ENCODE measurements at places on chromosomes 2 and 18.

- no peak for DNase-seq
Observed at GRCh38 chr2:178225006-178225805, 30.9 kb downstream of the OSBPL6 start.

GRCh38 chr18:50711386-50711785 lies 108.4 kb downstream of the MRO start:
- no peak for DNase-seq

DNA sequence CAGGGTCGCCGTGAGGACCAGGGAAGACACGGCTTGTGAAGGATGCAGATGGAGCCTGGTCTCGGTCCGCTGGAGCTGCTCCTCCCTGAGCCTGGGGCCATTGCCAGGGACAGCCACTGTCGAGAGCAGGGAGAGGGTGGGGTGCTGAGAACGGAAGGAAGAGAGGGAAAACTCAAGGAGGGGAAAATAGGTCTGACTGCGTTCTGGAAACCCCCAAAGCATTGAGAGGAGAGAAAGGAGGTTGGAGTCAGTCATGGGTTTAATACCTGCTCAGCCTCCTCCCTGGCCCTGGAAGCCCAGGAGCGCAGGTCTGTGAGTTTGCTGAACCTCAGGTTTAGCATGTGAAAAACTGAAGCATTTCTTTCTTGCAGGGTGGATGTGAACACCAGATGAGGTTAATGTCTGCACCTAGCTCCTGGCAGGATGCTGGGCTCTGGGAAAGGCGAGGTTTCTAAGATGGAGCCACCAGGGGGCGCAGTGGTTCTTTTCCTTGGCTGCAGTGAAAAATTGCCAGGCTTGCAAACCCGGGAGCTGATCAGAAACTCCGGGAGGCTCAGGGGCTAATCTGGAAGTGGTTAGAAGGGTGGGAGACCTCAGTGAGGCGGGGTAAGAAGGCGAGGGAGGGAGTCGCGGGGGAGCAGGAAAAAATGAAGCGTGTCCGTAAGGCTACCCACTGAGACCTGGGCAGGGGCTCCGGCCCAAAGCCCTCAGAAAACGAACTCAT lies 33.6 kb upstream of the RNF149 start:
- peak; percentile 49 for DNase-seq

DNA sequence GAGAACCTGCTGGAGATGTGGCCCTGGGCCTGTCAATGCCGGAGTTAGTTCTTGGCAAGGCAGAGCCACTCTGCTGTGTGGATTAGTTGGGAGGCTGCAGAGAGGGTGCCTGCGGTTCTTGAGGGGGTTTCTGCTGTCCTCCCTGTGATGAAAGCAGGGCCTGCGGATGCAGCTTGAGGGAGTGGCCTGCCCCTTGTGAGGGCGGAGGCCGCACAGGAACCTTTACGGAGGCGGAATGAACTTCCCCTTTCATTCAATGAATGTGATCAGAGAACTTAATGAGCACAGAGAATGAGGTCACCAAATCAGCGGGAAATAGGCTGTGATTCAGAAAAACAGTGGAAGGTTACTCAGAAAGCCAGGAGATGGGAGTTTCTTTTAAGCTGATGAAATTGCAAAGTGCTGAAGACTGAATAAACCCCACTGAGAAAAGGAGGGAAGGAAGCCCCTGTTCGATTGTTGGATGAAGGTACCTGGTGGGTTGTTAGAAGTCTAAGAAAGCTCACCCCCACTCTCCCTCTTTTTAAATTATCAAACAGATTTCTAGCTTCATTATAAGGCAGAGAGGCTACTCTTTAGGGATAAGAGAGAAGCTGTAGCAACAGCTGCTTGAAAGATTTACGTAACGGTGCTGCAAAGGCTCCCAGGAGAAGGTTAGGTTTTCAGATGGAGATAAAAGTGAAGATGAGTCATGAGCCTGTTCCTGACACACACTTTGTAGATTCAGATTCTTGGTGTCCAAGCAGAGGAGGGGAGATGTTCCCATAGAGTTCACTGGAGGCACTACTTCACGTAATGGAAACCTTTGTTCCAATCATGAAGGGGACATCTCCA lies 47.4 kb downstream of the VWA3B start:
- no peak for DNase-seq

DNA sequence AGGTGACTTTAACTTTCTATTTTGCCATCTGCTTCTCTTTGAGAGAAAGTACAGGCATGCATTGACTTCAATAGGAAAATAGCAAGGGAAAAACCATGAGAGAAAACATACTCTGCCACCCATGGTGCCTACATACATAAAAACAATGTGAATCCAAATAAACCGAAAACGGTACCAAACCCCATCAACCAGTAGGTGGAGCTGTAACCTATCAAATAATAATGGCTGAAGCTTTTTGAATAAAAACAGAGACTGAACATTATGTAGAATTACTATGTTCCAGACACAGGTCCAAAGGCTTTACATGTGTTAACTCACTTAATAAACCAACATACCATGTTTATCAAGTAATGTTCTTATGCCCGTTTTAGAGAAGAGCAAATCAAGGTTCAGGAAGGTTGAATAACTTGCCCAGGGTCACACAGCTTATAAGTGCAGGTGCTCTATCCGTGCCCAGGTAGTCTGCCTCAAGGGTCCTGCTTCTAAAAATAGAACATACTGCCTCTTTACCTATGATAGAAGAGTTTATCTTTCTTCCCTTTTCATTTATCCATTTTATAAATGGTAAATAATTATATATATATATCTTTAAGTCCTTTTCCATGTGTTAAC lies 293.9 kb upstream of the SYT4 start:
- no peak for DNase-seq

DNA sequence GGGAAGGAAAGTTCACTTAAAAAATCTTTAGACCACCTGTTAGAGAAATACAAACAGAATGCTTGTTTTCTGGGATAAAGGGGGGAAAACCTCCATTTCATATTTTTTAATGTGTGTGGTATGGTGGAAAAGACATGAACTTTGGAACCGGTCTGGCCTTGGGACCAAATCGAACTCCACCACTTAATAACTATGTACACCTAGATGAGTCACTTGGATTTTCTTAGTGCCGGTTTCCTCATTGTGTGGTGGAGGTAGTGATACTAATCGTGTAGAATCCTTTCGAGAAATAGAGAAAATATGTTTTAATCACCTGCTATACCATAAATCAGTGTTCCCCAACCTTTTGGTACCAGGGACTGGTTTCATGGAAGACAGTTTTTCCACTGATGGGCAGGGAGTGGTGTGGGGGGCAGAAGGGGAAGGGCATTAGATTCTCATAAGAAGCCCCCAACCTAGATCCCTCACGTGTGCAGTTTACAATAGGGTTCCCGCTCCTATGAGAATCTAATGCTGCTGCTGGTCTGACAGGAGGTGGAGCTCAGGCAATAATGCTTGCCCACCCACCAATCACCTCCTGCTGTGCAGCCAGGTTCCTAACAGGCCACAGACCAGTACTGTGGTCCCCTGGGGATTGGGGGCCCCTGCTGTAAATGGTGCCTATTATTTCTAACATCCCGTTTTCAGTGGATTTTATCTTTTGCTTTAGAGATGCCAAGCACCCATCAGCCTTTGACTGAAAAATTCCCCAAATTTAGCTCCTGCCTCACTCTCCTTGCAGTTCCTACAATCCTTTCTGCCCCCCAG lies 308.8 kb downstream of the PRKCE start:
- no peak for DNase-seq

- DNase-seq = no peak
Observed at GRCh38 chr2:238776003-238776760, 71.7 kb upstream of the TWIST2 start.

DNA sequence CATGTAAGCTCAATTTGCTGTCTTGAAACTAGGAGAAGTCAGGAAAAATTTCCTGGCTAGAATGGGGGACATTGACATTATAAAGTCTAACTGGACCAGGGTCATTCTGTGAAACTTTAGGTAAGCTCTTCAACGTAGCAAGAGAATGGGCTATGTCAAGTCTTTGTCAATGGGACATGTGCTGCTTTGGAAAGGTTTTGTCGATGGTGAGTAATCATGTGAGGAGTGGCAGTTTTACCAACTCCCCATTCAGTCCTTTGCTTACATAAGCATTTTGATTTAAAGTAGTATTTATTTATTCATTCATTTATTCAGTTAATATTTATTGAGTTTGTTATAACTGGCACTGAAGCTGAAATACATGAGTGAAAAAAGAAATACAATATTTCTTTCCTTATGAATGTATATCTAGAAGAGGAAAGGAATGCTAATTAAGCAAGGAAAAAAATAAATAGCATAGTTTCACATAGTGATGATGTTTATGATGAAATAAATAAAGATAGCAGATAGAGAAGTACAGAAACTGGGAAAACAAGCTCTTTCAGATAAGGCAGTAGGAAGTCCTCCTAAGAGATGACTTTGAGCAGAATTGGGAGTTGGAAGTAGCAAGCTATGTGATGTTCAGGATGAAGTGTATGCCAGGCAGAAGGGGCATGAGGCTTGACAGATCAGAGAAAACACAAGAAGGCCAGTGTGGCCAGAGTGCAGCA lies 25.4 kb upstream of the RAB27B start:
- no peak for DNase-seq

DNA sequence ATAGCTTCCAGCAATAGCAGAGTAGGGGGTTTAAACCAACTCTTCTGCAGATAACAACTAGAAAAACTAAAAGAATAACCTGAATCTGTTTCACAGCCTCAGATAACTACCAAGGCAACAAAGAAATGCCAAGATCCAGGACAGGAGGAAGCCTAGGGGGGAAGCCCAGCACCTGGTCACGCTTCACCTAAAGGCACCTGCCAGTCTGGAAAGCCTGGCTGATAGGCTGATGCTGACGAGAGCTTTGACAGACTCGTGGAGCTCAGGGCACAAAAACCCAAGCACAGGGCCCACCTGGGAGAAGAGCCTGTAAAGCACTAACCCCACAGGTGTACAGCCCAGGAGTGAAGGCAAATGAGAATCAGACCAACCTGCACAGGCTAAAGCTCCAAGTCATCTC lies 22.6 kb downstream of the EIPR1 start:
- DNase-seq = no peak

DNA sequence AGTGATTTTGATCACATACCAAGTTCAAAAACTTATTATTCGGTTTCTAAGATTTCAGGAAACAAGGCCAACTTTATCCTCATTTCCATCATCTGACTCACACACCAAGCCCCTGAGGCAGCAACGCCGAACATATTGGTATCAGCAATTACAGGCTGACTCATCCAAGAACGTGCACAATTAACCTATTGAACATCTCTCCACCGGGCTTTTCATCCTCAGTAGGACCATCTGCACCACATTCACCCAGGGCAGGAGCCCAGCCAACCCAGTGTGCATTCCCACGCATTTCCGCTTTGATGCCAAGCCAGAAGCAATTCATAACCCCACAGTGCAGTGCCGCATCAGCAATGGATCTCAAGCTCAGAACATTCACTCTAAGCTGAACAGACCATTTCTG lies 52.9 kb downstream of the SCG2 start:
- no peak for DNase-seq

- no peak for DNase-seq
Observed at GRCh38 chr2:85237849-85238565, 89.8 kb downstream of the TGOLN2 start.

- DNase-seq = peak; percentile 41
Observed at GRCh38 chr2:96407041-96407918, 71.7 kb downstream of the NCAPH start.

GRCh38 chr2:165587335-165587938 lies 117.9 kb downstream of the CSRNP3 start:
- no peak for DNase-seq

DNA sequence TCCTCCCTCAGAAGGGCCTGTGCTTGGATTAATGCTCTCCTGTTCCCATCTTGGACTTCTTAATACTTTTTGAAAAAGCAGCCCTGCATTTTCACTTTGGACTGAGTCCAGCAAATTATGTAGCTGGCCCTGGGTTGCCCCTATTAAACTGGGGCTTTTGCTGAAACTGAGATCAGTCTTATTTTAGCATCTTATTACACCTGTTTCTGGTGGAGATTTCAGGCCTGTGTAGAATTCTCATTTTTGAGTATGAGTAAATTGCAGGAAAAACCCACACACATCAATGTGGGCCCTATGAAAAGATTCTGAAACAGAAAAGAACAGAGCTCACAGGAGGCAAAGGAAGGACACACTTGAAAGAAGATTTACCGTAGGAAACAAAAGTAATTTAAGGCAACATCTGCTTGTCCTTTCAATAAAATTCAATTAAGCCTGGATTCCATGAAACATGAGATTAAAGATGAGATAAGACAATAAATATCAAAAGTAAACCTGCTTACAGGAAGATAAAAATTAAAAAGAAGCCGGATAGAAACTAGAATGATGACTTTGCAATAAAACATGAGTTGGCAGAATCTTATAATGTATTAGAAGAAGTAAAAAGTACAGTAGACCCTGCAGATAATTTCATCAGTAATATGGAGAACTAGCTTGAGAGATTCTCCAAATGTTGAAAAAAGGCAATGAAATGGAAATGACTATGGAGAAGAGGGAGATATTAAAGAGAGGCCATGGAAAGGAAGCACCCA lies 90.7 kb upstream of the GCFC2 start:
- no peak for DNase-seq

- DNase-seq = no peak
Observed at GRCh38 chr2:228507870-228508269, 326.4 kb upstream of the SPHKAP start.

DNA sequence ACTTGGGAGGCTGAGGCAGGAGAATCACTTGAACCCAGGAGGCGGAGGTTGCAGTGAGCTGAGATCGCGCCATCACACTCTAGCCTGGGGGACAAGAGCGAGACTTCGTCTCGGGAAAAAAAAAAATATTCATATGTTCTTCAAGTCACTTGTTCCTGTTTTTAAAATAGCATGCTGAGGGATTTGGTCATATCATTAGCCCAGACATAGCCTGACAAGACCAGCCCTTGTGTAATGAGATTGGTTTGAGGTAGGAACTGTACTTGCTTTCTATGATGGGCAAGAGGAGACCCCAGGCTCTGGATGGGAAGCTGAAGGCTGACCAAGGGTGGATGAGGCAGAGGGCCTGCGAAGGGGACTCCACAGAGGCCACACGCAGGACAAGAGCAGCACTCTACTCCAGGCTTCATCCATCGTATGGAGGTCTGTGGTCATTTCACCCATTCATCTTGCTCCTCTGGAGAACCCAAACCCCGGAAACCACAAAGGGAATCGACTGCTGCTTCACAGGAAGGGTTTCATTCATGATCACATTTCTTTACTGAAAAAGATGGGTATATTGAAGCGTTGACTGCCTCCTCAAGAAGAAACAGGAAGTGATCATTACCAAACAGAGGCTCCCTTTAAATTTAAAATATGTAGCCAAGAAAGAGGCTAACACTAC lies 87.1 kb upstream of the ZNF397 start:
- DNase-seq = no peak

DNA sequence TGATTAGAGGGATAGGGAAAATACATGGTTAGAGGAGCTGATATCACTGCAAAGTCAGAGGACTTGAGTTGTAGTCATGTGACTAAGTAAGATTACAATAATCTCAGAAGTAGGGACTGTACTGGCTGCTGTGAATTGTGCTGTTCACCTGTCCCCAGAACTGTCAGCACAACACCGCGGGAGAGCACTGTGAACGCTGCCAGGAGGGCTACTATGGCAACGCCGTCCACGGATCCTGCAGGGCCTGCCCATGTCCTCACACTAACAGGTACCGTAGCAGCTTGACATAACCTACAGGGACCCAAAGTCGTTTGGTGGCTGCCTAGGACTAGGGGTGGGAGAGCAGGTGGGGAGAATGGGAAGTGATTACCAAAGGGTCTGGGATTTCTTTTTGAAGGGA lies 132.8 kb upstream of the TTC39C start:
- DNase-seq = no peak

GRCh38 chr2:126041391-126042047 lies 614.4 kb upstream of the GYPC start:
- no peak for DNase-seq

GRCh38 chr18:31399306-31400032 lies 22.9 kb downstream of the DSG4 start:
- no peak for DNase-seq

Data from stimulated activated CD8-positive, alpha-beta memory T cell treated with anti-CD3 and anti-CD28 coated beads, Interleukin-7, amount 100 ng/mL, for 1 hour (primary cell).